ENCODE measurements at places on chromosomes 11 and 22. TPM values are rescaled to one million over a fixed set of nuclear protein-coding genes. Genes with fewer than 3 reads are reported as not detected.

DEPDC7 gene
- total RNA-seq = 10.7 TPM

NFAM1 gene
- 3.1 TPM for total RNA-seq

PRRG4 gene
- total RNA-seq = 18.9 TPM

CDC42BPG gene
- 73.1 TPM for total RNA-seq

TMEM45B gene
- total RNA-seq = 165 TPM

FOSL1 gene
- 1.6 TPM for total RNA-seq

MMP27 gene
- total RNA-seq = 0.16 TPM

PLEKHB1 gene
- total RNA-seq = 19.7 TPM

DGCR6 gene
- 0.39 TPM for total RNA-seq

OR51I1 gene
- not detected for total RNA-seq

MRGPRF gene
- total RNA-seq = 4.7 TPM

EXPH5 gene
- total RNA-seq = 26.1 TPM

C11orf86 gene
- total RNA-seq = 51.5 TPM

OR6T1 gene
- total RNA-seq = not detected

RIMBP3B gene
- not detected for total RNA-seq

Data from mucosa of descending colon (tissue), 3 donors.